NCI-H1694 treated with DMSO at 0.1 percent for 48 hours (cell line): ENCODE measurements at places on chromosomes 12 and 14.
A peak's percentile ranks its signal among the peaks of the same experiment; 100 is the strongest.

GRCh38 chr14:74638966-74639365, 26.9 kb upstream of the LTBP2 start:
- no peak for DNase-seq

DNA sequence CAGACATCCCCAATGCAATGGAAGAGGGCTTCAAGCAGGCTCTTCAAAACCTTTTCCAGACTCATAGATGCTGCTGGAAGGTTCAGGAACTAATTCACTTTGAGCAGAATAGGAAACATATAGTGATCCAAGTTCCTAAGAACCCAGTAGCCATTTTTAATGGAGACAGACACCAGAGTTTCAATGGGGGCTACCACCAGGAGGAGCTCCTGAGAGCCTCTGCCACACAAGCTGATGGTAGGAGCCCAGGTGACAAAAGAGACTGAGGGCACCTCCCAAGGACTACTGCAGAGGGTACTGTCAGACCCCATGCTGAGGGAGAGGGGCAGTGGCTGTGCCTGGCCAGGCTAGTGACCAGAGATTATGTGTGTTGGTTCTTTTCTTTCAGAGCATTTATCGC, 45.9 kb downstream of the IFNG start:
- DNase-seq = peak; percentile 27

- no peak for DNase-seq
Observed at GRCh38 chr14:30994681-30995620, 30.5 kb upstream of the AP4S1 start.

DNA sequence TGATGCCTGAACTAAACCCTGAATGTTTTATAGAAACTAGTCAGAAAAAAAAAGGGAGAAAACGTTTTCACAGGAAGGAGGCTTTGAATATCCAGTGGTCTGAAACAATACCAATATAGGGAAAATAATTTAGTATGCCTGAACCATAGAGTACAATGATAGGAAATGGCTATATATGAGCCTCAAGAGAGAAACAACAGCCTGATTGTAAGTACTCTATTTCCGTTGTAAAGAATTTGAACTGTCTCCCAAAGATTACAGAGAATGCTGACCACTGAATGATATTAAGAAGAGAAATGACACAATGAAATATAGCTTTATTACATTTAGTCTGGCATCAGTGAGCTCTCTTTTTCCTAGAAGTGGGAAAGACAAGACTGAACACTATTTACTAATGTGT, 5.5 kb upstream of the GABARAPL1 start:
- DNase-seq = no peak

GRCh38 chr12:52423661-52424500, 10.3 kb downstream of the KRT75 start:
- no peak for DNase-seq
